SK-MEL-5 (cell line): ENCODE measurements at places on chromosomes 12 and 14.

- DNase-seq: no peak
These were observed 45.7 kb upstream of the CPM start for GRCh38 chr12:68978678-68979077.

DNA sequence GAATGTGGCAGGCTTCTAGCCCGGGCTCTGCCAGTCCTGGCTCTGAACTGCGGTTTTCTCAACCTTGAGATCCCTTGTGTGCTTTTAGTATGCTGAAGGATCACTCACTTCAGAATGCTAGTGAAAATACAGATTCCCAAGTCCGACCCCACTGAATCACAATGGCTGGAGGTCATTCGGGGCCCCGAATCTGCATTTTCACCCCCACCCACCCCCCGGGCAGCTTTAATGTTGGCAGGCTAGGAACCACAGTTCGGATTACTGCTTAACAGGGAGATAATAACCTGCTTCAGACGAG lies 573 bp upstream of the SUSD6 start:
- DNase-seq: no peak

- peak; percentile 88 for DNase-seq
These were observed 4.2 kb downstream of the SH2B3 start for GRCh38 chr12:111409780-111410430.

DNA sequence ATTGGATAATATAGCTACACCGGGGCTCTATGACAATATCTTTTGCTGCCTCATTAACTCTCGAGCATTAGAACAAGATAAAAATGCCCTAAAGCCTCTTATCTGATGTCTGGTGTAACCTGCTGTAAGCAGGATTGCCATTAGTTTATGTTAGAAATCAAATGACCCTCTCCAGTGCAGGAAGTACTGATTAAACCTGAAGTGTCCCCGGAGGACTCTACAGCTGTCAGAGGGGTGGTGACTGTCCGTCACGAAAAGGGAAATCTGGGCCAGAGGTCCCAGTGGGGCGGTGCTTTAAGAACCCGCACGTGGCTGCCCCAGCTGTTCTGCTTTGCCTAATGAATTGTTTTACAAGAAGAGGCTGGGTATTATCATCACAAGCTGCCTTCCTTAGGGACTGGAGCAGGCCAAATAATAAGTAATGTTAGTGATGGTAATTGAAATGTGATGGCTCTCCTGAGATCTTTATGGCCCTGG lies 55.7 kb downstream of the LIN52 start:
- no peak for DNase-seq

GRCh38 chr12:51536159-51536558 lies 54.9 kb upstream of the SCN8A start:
- peak; percentile 49 for DNase-seq

DNA sequence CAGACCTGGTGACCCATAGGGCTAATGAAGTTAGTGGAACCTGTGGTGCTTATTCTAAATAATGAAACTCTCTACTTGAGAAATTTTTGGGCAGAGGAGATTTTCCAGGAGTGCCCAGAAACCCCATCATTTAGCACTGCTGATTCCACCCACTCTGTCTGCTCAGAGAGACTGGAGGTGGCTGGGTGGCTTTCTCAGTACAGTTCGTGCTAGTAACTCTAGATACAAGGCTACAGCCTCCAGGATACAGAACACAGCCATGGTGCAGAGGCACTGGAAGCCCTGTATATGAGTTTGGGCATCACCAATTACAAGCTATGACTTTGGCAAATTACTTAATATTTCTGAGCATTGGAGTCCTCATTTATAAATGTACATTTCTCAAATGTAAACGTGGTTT lies 32.4 kb downstream of the CCDC177 start:
- no peak for DNase-seq

GRCh38 chr12:122665349-122665748 lies 37.8 kb downstream of the HCAR2 start:
- no peak for DNase-seq

GRCh38 chr14:58362798-58363412 lies 32.8 kb upstream of the TOMM20L start:
- peak; percentile 53 for DNase-seq

DNA sequence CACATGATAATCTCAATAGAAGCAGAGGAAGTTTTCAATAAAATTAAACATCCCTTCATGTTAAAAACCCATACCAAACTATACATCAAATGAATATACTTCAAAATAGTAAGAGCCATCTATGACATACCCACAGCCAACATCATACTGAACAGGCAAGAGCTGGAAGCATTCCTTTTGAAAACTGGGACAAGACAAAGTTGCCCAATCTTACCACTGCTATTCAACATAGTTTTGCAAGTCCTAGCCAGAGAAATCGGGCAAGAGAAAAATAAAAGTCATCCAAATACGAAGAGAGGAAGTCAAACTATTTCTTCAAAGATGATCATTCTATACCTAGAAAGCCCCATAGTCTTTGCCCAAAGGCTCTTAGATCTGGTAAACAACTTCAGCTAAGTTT lies 454.7 kb upstream of the PRICKLE1 start:
- no peak for DNase-seq

DNA sequence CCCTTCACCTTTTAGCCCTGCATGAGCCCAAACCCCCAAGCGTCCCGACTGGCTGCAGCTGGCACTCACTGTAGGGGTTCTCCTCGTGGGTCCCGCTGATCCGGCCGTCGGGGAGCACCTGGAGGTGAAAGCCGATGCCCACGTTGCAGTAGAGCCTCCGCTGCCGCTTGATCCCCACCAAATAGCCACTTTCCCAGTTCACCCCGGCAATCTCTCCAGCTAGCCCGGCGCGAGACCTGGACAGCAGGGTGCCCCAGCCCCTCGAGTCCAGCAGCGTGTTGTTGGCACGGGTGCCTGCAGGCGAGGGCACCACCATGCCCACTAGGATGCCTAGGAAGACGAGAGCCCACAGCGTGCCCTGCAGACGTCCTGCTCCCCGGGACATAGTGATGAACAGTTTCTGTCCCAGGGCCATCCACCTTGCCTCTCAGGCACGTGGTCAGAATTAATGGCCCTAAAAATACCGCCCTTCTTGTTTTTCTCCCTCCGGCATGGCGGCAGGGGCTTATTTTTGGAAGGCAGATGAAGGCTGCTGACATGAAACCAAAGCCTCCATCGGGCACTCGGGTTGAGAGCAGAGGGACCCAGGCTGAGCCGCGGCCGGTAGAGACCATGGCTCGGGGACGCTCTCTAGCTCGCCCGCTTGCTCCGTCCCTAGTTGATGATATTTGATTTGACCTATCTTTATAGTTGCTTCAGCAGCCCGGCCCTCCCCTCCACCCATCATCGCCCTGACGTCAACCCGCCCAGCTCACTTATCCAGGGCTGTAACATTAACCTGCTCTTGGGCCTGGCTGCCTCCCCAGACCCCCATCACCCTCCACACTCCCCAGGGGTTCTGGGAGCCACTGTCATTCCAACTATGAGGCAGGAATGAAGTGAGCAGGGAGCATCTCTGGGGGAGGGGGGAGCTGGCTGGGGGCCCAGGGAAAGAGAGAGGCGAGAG lies at the start of gene FGF6:
Gene FGF6, minus strand, starts transcription at position 660 of the 946 bp plus-strand sequence. Its CDS starts 245 bp downstream, at position 415.
- DNase-seq: no peak

DNA sequence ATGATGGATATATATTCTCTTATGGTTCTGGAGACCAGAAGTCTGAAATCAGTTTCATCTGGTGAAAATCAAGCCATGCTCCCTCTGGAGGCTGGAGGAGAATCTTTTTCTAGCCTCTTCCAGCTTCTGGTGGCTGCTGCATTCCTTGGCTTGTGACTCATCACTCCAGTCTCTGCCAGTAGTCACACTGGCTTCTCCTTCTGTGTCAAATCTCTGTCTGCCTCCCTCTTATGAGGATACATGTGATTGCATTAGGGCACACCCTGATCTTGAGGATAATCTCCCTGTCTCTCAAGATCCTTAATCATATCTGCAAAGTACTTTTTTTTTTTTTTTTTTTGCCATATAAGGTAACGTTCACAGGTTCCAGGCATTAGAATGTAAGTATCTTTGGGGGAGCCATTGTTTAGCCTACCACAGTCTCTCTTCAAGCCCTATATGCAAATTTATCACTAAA lies 17.7 kb downstream of the DNAL1 start:
- DNase-seq: peak; percentile 89

DNA sequence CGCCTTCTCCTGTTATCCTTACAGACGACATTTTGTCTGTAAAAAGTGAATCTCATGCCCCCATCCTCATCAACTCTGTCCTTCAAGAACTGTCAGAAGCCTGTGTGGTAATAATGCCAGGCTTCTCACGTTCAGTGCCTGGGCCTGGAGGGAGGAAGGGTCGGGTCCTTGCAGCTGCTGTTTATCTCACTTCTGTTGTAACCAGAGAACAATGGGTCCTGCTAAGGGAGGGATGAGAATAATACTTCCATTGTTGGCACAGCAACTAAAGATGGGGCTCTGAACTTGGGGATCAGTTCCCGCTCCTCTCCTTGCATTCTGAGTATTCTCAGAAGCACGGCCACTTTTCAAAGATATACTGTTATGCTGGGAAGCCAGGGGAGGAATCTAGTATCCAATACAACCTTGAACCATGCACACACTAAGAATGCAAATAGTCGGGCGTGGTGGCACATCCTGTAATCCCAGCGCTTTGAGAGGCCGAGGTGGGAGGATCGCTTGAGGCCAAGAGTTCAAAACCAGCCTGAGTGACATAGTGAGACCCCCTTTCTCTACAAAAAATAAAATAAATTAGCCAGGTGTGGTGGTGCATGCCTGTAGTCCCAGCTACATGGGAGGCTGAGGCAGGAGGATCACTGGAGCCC lies 38.8 kb upstream of the NINJ2 start:
- DNase-seq: no peak

- DNase-seq: no peak
These were observed 350.3 kb upstream of the CCDC196 start for GRCh38 chr14:66135831-66136230.

DNA sequence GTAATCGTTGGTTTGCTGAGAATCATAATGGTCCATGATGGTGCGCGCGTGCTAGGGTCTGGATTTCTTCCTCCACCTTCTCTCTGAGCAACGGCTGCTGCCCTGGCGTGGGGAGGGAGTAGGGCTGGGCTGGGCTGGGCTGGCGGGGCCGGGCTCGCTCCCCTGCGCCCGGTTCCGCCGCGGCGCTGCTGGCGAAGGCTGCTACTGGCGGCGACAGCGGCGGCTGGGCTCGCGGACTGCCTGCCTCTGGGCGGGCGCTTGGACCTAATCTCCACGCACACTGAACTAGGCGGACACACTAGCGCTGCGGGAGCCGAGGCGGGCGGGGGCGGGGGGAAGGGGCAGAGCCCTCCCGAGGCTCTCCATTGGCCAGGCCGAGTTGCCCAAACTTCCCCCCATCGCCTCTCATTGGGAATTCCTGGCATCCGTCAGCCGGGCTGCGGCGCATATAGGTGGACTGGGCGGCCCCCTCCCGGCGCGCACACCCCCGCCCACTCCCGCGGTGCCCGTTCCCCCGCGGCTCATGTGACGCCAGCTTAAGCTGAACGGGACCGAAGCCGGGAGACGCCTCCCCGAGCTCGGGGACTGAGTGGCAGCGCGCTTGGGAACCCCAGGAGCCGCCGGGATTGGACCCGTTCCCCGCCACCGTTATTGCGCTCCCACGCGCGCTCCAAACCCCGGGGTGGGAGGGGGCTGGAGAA lies at the start of gene ACTN1:
Gene ACTN1, minus strand, starts transcription at position 282 of the 701 bp plus-strand sequence. Its CDS starts 246 bp downstream, at position 36.
- peak; percentile 95 for DNase-seq

DNA sequence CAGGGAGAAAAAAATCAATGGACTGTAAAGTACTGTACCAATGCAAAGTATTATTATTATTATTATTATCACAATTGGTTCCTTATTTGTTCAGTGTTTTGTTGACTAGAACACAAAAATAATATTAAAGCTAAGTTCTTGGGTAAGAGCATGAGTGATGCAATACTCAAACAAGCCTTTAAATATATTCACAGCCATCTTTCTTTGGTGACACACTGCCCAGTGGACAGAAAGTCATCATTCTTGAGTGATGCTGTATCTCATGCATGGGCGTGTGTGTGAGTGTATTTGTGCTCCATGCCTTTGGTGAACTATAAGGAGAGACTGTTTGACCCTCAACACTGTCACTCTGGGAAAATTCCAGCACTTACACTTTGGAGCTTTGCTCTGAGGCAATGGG lies 93.6 kb downstream of the KCNK10 start:
- DNase-seq: no peak

DNA sequence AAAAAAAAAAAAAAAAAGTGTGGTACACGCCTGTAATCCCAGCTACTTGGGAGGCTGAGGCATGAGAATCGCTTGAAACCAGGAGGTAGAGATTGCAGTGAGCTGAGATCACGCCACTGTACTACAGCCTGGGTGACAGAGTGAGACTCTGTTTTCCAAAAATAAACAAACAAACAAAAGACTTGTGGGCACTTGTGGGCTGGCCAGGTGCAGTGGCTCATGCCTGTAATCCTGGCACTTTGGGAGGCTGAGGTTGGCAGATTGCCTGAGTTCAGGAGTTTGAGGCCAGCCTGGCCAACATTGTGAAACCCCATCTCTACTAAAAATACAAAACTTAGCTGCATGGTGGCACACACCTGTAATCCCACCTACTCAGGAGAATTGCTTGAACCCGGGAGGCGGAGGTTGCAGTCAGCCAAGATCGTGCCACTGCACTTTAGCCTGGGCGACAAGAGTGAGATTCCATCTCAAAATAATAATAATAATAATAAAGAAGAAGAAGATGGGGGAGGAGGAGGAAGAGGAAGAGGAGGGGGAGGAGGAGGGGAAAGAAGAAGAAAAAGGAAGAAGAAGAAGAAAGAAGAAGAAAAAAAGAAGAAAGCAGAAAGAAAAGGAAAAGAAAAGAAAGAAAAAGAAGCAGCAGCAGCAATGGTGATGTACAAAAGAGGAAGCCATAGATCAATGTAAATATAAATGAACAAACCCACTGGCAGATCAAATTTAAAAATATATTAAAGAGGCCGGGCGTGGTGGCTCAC lies 27.9 kb upstream of the CCNT1 start:
- no peak for DNase-seq

DNA sequence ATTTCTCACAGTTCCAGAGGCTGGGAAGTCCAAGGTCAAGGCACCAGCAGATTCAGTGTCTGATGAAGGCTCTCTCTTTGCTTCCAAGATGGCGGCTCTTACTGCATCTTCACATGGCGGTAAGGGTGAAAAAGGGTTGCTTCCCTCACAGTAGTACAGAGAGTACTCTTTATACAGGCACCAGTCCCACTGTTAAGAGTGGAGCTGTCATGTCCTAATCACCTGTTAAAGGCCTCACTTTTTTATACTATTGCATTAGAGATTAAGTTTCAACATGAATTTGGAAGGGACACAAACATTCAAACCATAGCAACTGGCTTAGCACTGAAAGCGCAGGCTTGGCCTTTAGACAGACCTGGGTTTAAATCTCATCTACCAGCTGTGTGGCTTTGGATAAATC lies 50.0 kb upstream of the TCL1A start:
- no peak for DNase-seq
